ENCODE measurements at places on chromosomes 4 and X. TPM values are rescaled to one million over a fixed set of nuclear protein-coding genes. Genes with fewer than 3 reads are reported as not detected.

Gene GSTCD
- total RNA-seq = 17.2 TPM

Gene TRO
- 133 TPM for total RNA-seq

Gene SLITRK2
- total RNA-seq = 8.3 TPM

Gene PDE6B
- total RNA-seq = 16.8 TPM

Gene APLN
- total RNA-seq = 4.7 TPM

Gene DUSP21
- not detected for total RNA-seq

Gene ADH1C
- 1.3 TPM for total RNA-seq

Gene MND1
- 8.6 TPM for total RNA-seq

DNA sequence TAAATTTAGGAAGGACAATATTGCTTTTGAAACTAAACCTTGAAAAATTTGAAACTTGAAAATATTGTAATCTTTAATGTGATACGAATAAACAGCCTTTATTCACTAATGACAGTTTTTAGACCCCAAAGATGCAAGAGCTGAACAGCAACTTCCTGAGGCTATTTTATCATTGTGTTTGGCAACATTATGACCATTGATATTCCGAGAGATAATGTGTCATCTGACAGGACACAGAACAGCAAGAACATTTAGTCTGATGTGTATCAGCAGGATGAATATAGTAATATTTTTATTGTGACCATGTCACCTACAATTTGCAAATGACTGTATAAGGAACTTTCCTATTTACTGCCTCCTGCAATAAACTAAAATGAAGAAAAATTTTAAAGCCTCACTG lies 316.0 kb downstream of the ADAM29 start:
- no peaks in the 10 kb centered on the region for H3K4me1 ChIP-seq
- DNase-seq = no peak
- H3K36me3 ChIP-seq = no peaks in the 10 kb centered on the region
- H3K27me3 ChIP-seq = no peaks in the 10 kb centered on the region

GRCh38 chr4:184328022-184328736 lies 110.5 kb upstream of the ENPP6 start:
- no peaks in the 10 kb centered on the region for H3K36me3 ChIP-seq
- no peak overlapping the region for H3K27ac ChIP-seq
- no peak for DNase-seq
- H3K4me1 ChIP-seq = peaks cover 12% of the 10 kb centered on the region

GRCh38 chrX:86121916-86122315 lies 26.3 kb upstream of the DACH2 start:
- DNase-seq = no peak
- no peaks in the 10 kb centered on the region for H3K4me1 ChIP-seq
- H3K27ac ChIP-seq = no peak overlapping the region
- H3K27me3 ChIP-seq = no peaks in the 10 kb centered on the region
- no peak overlapping the region for H3K4me3 ChIP-seq

- no peak for DNase-seq
- H3K27ac ChIP-seq = no peak overlapping the region
- H3K4me3 ChIP-seq = no peak overlapping the region
These were observed 419.4 kb downstream of the KCNIP4 start for GRCh38 chr4:21529214-21529613.

DNA sequence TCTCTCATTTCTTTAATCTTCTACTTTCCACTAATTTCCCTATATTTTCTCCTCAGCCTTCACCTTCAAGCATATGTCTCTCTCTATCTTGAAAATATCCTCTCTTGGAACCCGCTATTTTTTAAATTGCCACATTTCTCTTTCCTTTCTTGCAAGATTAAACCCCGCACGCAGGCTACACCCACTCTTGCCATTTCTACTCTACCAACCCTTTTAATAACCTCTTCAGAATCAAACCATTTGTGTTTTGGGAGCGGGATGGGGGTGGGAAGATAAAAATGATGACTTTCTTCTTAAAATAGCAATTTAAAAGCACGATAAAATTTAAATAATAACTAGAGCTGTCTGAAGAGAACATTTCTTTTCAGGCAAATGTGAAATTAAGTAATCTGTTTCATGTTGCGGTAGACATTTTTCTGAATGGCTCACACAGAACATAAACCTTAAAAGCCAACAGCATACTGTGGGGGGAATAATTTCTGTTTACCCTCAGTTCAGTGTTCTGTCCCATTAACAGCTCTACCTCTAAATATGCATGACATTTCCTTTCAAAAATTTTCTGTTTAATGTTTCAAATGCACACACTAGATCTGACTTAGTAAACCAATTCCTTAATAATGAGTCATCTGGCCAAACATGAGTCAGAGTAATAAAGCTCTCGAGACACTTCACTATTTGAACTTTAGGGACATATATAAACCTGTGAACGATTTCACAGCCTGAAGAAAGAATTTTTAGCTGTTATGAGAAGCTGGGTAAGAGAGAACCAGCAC lies 20.5 kb downstream of the ARSJ start:
- H3K36me3 ChIP-seq = no peaks in the 10 kb centered on the region
- no peak overlapping the region for H3K27ac ChIP-seq
- no peak for DNase-seq
- no peak overlapping the region for H3K4me3 ChIP-seq

DNA sequence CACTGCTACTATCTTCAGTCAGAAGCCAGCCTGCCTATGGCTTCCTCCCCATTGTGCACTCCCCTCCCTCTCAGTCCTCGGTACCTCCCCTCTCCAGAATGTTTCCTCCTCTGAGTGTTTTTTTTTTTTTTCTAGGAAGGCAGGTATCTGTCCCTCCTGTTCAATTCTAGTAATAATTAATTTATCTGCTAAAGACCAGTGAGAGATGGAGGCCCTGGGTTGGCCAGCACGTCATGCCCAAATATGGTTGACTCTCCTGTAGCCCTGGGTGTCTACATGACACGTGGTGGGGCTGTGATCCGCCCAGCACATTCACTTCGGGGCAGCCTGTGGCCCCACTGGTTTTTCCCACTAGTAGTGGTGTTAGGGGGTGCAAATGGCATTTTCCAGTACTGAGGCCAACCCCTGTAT lies 1.8 kb downstream of the FLNA start:
- peaks cover 13% of the 10 kb centered on the region for H3K36me3 ChIP-seq
- H3K4me3 ChIP-seq = no peak overlapping the region
- H3K4me1 ChIP-seq = peaks cover 63% of the 10 kb centered on the region

DNA sequence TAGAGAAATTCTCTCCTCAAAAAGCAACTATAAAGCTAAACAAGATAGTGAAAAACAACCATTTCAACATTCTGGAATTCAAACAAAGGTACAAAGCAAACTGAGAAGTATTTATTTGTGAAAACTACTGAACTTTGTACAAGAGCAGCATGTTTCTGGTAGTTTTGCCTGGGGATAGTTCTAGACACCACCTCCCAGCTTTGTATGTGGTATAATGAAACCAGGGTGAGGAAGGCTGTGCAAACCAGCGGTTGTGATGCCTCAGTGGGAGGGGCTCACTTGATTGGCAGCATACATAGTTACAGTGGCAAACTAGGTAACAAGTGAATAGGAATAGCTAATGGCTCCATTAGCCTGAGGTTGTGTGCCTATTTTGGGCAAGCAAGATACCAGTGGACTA lies 18.6 kb upstream of the FRMD7 start:
- H3K4me1 ChIP-seq = no peaks in the 10 kb centered on the region
- H3K27me3 ChIP-seq = no peaks in the 10 kb centered on the region
- DNase-seq = no peak
- H3K36me3 ChIP-seq = no peaks in the 10 kb centered on the region
- no peak overlapping the region for H3K27ac ChIP-seq
- no peak overlapping the region for H3K4me3 ChIP-seq

GRCh38 chr4:77240469-77241066 lies 83.6 kb downstream of the CCNG2 start:
- H3K27ac ChIP-seq = no peak overlapping the region
- no peaks in the 10 kb centered on the region for H3K27me3 ChIP-seq
- peak; percentile 1 for DNase-seq
- H3K36me3 ChIP-seq = no peaks in the 10 kb centered on the region

GRCh38 chrX:149248073-149248625 lies 257.0 kb downstream of the IDS start:
- H3K27ac ChIP-seq = no peak overlapping the region
- no peak overlapping the region for H3K4me3 ChIP-seq
- H3K36me3 ChIP-seq = no peaks in the 10 kb centered on the region
- H3K4me1 ChIP-seq = no peaks in the 10 kb centered on the region
- no peaks in the 10 kb centered on the region for H3K27me3 ChIP-seq
- no peak for DNase-seq

DNA sequence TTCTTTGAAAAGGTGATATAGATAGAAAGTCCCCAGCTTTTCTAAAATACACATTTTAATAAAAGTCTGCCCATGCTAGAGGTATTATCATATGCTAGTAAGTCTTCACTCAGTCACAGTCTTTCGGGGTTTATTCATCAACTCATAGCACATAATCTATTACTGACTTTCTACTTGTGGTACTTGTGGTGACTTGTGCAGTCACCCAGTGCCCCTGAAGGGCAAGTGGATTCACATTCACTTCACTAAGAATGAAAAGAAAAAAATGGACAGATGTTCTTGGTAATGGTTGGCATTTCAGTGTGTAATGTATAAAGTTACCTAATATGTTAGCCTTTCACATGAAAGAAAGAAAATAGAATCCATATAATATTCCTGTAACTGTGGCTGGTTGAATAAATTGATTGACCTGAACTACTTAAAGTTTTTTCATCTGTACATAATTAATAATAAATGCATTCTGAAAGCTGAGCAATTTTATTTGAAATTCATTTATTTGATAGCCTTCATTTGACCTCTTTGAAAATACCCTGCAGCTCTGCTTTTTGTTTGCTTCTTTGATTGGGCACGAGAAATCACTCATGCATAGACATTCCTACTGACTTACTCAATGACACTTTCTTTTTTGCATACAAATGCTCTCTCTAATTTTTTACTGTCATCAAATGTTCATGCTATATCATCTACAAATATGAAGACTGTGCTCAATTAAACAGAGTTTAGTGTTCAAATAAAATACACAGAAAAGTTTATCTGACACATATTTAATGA lies 39.5 kb upstream of the ZNF330 start:
- no peaks in the 10 kb centered on the region for H3K4me1 ChIP-seq
- H3K27ac ChIP-seq = no peak overlapping the region
- H3K36me3 ChIP-seq = no peaks in the 10 kb centered on the region

GRCh38 chrX:13125188-13125587 lies 80.8 kb upstream of the FAM9C start:
- no peak overlapping the region for H3K4me3 ChIP-seq
- H3K27ac ChIP-seq = no peak overlapping the region
- H3K36me3 ChIP-seq = no peaks in the 10 kb centered on the region
- peaks cover 5% of the 10 kb centered on the region for H3K27me3 ChIP-seq
- H3K4me1 ChIP-seq = no peaks in the 10 kb centered on the region

- H3K27ac ChIP-seq = no peak overlapping the region
- H3K4me1 ChIP-seq = no peaks in the 10 kb centered on the region
- H3K27me3 ChIP-seq = no peaks in the 10 kb centered on the region
- H3K36me3 ChIP-seq = no peaks in the 10 kb centered on the region
These were observed 113.7 kb downstream of the REELD1 start for GRCh38 chr4:146327859-146328650.

DNA sequence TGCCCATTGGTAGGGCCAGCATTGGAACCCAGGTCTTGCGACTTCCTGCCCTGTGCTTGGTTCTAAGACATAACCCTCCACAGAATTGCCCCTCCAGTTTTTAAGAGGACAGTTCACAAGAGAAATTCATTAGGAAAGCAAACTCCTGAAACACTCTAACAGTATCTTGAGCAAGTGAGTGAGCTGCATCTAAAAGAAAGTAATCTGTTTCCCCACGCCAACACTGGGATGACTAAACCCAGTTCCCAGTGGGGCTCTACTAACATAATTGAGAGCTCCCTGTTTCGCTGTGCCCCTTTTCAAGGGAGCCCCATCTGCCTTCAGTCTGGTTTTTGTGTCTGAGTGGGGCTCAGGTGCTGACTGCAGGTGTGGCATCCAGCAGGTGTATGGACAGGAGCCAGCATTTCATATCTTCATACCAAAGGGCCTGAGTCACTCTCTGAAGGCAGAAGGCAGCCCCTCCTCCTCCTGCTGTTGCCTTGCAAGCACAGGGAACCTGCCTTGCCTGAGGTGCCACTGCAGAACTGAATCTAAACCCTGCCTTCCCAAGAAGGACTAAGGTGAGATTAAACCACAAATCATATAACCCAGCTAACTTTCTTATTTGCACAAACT lies 8.0 kb downstream of the AMOT start:
- DNase-seq = no peak
- H3K4me3 ChIP-seq = no peak overlapping the region
- H3K27ac ChIP-seq = no peak overlapping the region
- H3K36me3 ChIP-seq = no peaks in the 10 kb centered on the region

DNA sequence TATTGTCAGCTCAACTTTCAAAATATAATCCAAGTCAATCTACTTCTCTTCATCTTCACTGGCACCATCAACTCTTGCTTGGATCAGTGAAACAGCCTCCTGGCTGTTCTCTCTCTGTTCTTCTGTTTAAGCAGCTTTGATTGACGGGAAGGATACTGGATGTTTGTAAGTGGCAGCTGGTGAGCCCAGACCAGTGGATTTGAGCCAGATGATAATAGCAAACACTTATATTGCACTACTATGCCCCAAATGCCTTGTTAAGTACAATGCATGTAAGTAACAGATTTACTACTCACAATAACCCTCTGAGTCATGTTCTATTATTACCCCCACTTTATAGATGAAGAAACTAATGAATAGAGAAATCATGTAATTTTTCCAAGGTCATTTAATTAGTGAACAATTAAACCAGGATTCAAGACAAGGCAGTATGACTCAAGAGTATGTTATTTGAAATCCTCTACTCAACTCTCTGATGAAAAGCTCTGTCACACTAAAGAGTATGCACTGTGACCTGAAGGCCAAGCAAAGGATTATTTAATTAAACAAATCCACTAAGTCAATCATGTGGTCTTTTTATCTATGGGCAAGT lies 44.8 kb downstream of the SPANXN3 start:
- no peaks in the 10 kb centered on the region for H3K27me3 ChIP-seq
- H3K4me1 ChIP-seq = no peaks in the 10 kb centered on the region
- H3K4me3 ChIP-seq = no peak overlapping the region
- DNase-seq = no peak

GRCh38 chr4:57303012-57303751 lies 193.0 kb upstream of the IGFBP7 start:
- no peak overlapping the region for H3K27ac ChIP-seq
- no peak for DNase-seq
- no peaks in the 10 kb centered on the region for H3K27me3 ChIP-seq

- peaks cover 35% of the 10 kb centered on the region for H3K4me1 ChIP-seq
- DNase-seq = no peak
- peaks cover 43% of the 10 kb centered on the region for H3K27me3 ChIP-seq
- no peak overlapping the region for H3K27ac ChIP-seq
These were observed 15.0 kb upstream of the PRDM8 start for GRCh38 chr4:80182237-80182866.

DNA sequence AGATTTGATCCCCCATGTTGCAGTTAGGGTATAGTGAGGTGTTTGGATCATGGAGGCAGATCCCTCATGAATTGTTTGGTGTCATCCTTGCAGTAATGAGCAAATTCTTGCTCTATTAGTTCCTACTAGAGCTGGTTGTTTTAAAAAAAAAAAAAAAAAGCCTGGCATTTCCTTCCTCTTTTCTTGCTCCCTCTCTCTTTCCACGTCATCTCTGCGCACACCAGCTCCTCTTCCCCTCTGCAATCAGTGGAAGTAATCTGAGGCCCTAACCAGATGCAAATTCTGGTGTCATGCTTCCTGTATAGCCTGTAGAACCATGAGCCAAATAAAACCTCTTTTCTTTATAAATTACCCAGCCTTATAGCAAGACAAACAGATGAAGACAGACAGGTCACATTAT lies 24.5 kb downstream of the WDR17 start:
- no peak overlapping the region for H3K4me3 ChIP-seq
- H3K27ac ChIP-seq = no peak overlapping the region
- no peak for DNase-seq
- H3K36me3 ChIP-seq = no peaks in the 10 kb centered on the region
- no peaks in the 10 kb centered on the region for H3K4me1 ChIP-seq
- H3K27me3 ChIP-seq = no peaks in the 10 kb centered on the region
